ENCODE measurements at places on chromosomes 1 and 21.

GRCh38 chr21:37907076-37907475 is 9.2 kb downstream of the KCNJ6 start:
- no peak for DNase-seq

DNA sequence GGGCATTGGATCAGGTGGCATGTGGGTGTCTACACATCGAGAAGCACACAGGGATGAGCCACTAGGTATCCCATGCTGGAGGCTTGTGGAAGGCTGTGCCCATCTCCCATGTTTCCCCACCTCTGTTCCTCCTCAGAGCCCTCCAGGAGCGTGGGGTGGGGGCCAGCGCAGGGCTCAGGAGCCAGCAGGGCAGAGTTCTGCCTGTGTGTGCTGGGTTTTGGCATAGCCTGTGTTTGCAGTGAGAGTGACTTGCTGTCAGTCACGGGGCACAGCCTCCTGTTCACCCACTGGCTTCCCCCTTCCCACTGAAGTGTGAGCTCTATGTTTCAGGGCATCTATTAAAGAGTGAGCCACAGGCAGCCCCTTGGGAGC is 10.4 kb downstream of the IBA57 start:
- no peak for DNase-seq

DNA sequence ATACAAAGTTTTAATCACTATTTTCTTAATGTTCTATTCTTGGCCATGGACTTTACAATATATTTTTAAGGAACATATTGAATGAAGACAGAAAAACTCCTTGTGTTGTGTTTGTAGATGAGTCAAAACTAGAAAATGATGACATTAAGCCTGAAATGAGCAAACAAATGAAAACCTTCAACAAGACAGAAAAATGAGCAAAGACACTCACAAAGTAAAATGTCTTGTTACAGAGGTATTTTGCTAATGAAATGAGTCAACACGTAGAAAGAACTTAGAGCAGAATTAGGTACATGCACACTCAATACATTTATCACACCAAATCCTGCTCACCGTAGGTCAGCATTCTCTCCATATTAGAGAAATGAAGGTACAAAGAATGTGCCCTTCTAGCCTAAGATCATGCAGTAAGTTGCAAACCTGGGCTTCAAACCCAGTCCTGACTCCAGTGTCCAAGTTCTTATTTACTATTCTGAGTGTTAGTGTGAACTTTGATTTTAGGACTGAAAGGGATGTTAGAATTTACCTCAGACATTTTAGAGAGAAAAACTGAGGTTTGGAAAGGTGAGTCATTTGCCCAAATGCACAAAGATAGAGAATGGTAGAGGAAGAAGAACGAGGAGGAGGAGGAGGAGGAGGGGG is 133.9 kb upstream of the SGIP1 start:
- DNase-seq: no peak

DNA sequence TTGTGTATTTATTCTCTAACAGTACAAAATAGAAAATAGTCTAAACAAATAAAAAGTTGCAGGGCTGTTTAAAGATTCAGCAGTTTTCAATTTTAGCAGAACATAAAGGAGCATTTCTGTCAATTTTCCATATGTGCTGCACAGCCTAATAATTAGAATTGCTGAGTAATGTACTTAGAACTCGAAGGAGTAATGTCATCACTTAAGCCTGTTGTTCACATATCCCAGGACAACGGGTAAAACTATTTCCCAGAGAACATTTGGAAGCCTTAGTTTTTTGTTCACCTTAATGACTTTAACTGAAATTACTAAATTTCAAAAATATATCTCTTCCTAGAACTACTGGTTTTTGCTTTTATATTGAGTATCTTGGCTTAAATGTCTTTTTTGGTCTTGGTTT is 81.6 kb downstream of the ZP4 start:
- DNase-seq: no peak

GRCh38 chr1:183025010-183025337 is 1.8 kb downstream of the LAMC1 start:
- DNase-seq: no peak

All from stimulated activated CD4-positive, alpha-beta T cell treated with anti-CD3 and anti-CD28 coated beads, Interleukin-2, amount 100 ng/mL, for 24 hours (primary cell).